ENCODE measurements at places on chromosomes 7 and 10.

- no peak for DNase-seq
These were observed 15.5 kb upstream of the TSPAN12 start for GRCh38 chr7:120873401-120873800.

DNA sequence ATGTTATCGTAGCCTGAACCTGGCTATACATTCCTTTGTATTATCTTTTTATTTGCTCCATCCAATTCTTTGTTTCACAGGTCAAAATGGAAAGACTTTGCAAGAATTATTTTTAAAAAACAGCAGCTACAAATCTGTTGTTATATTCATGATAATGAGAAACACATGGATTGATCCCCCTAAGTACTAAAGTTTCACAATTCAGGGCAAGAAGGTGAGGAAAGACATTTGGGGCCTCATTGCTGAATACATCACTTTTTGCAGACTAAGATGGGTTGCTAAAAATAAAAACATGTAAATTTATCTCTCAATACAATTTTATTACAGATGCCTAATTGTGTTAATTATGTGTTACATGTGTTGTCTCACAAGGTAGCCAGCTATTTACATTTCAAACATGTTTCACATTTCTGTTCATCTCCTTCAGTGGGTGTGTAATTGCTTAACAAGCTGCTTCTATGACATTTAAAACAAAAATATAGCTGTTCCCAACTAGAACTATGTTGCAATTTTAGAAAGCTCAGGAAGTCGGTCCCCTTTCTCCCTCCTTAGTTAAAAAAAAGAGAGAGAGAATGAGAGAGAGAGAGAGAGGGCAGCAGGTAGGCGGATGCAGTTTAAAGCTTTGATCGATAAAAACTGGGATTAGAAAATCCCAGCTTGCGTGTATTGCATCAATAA, 606.3 kb upstream of the FZD8 start:
- no peak for DNase-seq

GRCh38 chr7:77944183-77945182, 145.9 kb downstream of the PHTF2 start:
- DNase-seq: no peak

DNA sequence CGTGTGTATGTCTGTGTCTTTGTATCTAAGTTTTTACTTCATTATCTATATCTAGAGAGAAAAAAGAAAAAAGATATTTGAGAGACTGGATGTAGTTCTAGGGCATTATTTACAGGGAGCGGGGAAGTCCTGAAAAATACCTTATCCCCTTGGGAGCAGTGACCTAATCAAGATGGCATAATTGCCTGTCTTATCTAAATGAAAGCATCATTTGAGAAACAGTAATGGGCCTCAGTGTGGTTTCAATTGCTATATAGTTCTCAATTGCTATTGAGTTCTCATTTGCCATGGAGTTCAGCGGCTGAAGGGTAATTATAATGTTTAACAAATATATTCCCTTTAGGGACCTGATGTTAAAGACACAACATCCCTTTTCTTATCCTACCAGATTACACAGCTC, 216.5 kb downstream of the PLXNA4 start:
- DNase-seq: no peak

DNA sequence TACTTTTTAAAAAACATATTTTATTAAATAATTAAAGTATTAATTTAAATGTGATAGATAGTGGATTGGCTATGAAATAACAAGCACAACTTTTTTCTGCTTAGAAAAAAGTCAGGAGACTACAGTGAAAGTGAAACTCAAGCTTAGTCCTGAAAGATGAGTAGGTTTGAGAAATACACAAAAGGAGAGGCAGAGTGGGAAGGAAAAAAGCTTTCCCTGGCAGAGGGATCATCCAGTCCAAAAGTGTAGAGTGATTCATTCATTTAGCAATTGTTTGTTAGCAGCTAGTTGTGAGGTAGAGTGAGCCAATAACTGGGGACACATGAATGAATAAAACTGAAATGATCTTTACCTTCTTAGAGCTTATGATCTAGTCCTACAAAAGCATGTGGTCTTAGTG, 93.5 kb downstream of the FOXP2 start:
- no peak for DNase-seq

DNA sequence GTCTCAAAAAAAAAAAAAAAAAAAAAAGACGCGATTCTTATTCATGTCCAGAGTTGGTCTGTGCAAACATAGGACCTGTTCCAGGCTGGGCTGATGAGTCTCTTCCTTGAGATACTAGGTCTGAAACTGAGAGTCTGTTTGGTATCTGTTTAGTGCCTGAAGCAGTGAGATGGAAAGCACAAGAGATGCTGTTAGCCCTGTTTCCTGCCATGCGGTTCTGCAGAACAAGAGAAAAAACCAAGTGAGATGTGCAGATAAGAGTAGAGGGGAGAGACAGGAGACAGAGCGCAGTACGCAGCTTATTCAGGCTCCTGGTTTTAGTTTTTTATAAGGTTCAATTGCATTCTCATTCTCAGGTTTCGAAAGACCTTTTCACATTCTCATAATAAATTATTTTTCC, 85.8 kb upstream of the PRKCQ start:
- DNase-seq: peak; percentile 68

DNA sequence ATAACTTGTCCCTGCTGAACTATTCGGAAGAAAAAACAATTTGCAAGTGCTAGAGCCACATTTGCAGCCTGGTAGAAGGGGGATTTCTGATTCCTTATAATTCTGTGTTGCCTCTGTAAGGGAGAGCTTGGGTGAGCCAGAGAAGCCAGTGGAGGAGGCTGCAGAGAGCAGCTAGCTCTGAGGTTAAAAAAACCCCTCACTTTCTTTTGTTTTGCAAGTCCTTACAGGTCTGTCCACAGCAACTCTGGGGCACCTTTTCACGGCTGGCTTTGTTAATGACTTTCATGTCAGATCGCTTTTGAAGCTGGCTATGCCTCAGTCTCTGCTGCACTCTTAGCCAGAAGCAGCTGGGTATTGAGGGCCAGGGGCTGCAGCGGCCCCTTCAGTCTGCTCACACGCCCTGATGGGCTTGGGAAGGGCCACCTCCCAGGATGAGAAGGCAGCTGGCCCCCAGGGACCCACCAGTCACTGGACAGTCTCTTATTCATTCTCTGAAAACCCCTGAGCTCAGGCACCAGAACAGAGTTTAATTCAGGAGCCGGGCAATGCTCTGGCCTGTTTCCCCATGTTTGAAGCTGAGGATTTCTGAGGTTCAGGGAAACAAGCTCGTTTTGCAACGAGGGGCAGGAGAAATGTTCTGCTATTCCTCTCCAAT, 30.9 kb downstream of the TRIM8 start:
- DNase-seq: no peak

DNA sequence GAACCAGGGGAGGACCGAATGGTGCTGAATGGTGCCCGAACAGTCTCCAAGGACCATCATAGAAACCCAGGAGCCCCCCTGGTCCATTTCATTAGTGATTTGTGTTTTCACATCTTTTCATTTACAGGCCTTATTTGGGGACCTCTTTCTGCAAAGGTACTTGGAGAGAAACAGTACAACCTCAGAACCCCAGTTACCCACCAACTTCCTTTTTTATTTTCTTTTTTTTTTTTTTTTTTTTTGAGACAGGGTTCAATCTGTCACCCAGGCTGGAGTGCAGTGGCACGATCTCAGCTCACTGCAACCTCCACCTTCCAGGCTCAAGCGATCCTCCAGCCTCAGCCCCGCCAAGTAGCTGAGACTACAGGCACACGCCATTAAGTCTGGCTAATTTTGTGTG, 13.0 kb upstream of the ELN start:
- no peak for DNase-seq

Measured in activated T-helper 1 cell treated with anti-CD3 and anti-CD28 coated beads, Interleukin-12 subunit alpha, Interleukin-12 subunit beta, Interleukin-2, Interleukin-4 antibody, amounts not matched to agents 30 ng/mL and 10 ng/mL and 1 ng/mL, durations not matched to agents 14 hours and 24 hours and 36 hours (primary cell).